Left kidney (tissue), 8 donors: ENCODE measurements at places on chromosomes 6 and 20. TPM values are rescaled to one million over a fixed set of nuclear protein-coding genes. Genes with fewer than 3 reads are reported as not detected.

Gene PTCRA
- polyA plus RNA-seq = not detected

Gene FAM162B
- polyA plus RNA-seq = 4.0 TPM

Gene PRND
- polyA plus RNA-seq = 3.0 TPM

Gene CLVS2
- polyA plus RNA-seq = 0.33 TPM

Gene DEF6
- 3.4 TPM for polyA plus RNA-seq

Gene MACROD2
- 17.2 TPM for polyA plus RNA-seq

Gene KCNK5
- polyA plus RNA-seq = 9.6 TPM

Gene ADGRF5
- 25.5 TPM for polyA plus RNA-seq

Gene JAG1
- 213 TPM for polyA plus RNA-seq

Gene SEC23B
- 63.3 TPM for polyA plus RNA-seq

Gene ADGRF1
- 52.7 TPM for polyA plus RNA-seq

Gene PSMB9
- polyA plus RNA-seq = 4.2 TPM

GRCh38 chr6:116963972-116964371 is 86.9 kb downstream of the RFX6 start:
- DNase-seq = no peak

- peak; percentile 35 for DNase-seq
These were observed 936 bp downstream of the ZDHHC14 start for GRCh38 chr6:157381631-157382621.

DNA sequence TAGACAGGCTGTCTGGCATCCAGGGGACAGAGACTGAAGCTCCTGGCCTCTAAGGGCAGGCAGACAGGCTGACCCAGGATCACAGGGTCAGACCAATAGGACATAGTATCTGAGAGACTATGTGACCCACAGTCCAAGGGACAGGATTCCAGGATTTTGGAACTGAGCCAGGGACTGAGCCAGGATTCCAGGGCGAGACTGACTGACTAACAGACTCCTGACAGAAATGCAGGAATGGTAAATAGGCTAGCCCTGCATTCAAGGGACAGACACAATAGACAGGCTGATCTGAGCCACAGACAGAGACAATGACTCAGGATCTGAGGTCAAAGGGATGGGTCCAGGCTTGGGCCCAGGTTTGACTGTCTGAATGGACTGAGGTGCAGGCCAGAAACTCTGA is 19.8 kb downstream of the XKR7 start:
- DNase-seq = no peak

- DNase-seq = no peak
These were observed 196.6 kb downstream of the LY86 start for GRCh38 chr6:6785163-6785521.

DNA sequence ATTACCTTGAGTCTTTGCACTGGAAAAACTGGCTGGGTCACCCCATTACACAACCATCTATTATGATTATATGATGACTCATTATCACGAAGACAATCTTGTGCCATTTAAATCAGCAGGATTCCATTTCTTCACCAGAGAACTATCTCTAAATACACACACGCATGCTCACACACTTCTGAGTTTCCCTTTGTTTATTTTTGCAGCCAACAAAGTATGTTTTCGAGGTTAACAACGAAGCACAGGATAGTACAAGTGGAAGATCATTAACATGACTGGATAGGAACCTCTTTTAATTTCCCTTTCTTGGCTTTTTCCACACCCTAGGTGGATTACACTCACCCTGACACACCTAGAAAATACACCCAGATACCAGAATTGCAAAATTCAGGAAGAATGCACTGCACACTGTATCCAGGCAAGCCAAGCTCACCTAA is 18.9 kb downstream of the PERP start:
- no peak for DNase-seq

- no peak for DNase-seq
These were observed 42.8 kb upstream of the PCMTD2 start for GRCh38 chr20:64212755-64213154.

DNA sequence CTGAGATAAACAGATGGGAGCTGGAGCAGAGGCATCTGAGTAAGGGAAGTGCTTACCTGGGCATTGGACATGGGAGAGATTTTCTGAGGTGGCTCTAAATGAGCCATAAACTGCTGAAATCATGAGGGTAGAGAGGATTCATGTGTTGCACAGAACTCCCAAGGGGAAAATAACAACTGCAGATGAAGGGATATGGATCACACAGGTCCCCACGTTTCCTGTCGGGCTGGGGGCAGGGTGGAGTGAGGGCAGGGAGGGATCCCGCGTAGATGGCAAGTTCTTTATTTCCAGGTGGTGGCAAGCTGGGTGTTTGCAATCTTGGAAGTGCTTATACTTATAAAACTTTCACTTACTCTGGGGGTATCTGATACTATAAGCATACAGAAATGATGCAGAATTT is 422.6 kb upstream of the FLRT3 start:
- DNase-seq = no peak

DNA sequence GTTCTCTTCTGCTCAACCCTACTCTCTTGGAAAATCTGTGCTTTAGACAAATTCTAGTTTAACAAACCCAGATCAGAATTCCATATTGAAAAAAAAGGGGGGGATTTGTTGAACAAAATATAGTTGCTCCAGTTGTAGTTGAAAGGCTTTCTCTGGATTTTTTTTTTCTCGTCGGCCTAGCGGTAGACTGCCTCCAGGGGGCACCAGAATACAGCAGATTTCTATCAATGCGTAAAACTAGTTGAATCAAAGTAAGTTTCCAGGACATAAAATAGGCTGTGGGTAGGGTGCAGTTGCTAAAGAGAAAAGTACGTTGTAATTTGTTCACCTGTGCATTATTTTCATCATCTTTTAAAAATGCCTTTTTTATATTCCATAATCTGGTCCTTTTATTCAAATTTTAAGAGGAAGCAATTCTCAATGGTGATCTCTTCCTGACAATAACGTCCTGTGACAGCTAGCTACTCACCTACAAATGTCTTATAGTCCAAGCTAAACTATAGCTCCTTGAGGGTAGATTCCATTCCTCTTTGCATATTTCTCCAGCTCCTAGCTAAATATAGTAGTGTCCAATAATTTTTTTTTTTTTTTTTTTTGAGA is 105.4 kb downstream of the PERP start:
- peak; percentile 53 for DNase-seq

GRCh38 chr6:83707829-83708545 is 914 bp downstream of the SNAP91 start:
- peak; percentile 6 for DNase-seq

GRCh38 chr20:38835792-38836191 is 30.3 kb downstream of the PPP1R16B start:
- no peak for DNase-seq

DNA sequence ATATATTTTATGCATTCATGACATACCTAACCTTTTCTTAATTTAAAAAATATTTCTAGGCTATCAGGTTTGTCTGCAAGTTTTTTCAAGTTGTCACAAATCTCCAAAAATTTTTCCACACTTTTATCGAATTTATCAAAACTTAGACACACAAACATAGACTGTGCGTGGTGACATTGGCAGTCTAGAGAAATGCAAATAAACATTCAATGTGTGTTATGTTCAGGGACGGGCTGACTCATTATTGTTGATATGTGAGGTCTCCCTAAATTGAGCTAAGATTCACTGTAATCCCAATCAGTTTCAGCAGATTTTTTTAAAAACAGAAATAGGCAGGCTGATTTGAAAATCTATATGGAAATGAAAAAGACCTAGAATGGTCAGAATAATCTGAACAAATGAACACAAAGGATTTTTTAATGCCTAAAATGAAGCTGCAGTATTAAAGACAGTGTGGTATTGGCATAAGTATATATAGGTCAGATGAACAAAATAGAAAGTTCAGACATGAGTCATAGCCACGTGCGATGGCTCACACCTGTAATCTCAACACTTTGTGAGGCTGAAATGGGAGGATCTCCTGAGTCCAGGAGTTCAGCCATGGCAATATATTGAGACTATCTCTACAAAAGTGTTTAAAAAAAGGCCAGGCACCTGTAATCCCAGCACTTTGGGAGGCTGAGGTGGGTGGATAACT is 19.2 kb downstream of the BLTP3A start:
- DNase-seq = no peak

DNA sequence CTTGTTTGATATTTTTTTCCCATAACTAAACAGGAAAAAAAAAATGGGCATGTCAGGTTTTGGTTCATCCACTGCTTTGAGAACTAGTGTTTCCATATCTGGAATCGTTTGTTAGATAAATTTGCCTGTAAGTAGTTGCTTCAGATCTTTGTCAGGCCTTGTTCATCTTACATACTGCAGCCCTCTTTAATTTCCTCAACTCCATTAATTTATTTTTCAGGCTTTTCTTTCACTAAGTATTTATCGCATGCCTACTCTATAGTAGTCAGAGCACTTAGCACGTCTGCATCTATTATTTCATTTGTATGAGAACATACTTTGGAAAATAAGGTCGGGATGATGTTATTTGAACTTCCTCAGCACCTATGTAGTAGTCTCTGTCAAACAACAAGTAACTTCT is 80.9 kb downstream of the CAP2 start:
- DNase-seq = no peak

DNA sequence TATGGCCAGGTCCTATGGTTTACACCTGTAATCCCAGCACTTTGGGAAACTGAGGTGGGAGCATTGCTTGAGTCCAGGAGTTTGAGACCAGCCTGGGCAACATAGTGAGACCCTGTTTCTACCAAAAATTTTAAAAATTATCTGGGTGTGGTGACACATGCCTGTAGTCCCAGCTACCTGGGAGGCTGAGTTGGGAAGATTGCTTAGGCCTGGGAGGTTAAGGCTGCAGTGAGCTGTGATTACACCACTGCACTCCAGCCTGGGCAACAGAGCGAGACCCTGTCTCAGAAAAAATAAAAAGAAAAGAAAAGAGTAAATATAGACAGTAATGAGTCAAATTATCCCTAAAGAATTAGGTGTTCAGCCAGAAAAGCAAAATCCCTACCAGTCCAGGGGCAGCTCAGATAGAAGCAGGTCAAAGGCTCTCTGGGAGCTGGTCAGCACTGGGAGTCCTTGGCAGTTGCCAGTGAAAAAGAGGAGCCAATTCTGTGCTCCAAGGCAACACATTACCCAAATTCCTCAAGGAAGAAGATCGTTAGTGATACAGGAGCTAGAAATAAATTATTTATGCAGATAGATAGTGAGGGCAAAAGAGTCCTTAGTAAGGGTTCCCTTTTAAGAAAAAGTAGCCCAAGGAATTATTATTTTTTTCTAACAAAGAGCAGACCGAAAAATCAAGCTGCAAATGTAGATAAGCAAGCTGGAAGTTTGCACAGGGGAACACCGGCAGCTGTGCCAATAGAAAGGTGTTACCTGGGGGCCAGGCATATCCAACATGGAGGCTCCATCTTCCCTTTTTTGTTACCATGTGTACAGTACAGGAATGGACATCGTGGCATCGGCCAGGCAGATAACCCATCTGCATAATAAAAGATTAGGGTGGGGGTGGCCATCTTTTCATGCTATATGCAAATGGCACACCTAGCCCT is 31.4 kb upstream of the SEC63 start:
- no peak for DNase-seq

- DNase-seq = no peak
These were observed 49.3 kb downstream of the RIN2 start for GRCh38 chr20:19807191-19807945.

DNA sequence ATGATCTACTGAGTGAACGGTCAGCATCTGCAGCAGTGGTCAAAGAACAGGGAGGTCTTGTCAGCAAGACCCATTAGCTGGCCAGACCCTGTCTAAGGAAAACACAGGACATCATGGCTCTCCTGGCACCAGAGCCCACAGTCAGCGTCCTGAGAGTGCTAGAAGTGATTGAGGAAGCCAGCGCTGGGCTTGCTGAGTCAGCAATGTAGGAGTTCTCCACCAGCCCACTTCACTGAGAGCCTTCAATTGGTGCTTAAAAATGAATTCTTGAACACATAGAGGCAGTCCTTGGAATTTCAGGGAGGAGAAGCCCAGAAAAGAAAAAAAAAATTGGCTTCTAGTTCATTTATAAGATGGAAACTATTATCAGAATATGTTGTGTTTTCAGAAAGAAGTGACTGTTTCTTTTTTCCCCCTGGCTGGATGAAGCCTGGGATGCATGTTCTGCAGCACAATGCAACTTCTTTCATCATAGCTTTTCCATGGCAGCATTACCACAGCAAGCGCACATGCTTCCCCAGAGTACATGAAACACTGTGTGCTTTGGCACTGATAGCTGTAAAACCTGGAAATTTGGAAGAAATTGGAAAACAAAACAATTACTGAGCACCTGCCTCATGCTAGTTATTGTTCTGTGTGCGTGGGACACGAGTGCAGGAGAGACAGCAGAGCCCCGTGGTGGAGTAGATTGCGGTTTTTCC is 899.9 kb downstream of the C6orf118 start:
- no peak for DNase-seq

GRCh38 chr6:113115196-113115595 is 741.9 kb upstream of the MARCKS start:
- DNase-seq = no peak

- DNase-seq = no peak
These were observed 7.3 kb downstream of the ECI2 start for GRCh38 chr6:4128072-4128471.

GRCh38 chr6:80250391-80250997 is 144.0 kb downstream of the BCKDHB start:
- DNase-seq = no peak

- no peak for DNase-seq
These were observed 10.8 kb downstream of the MOCS3 start for GRCh38 chr20:50969435-50969834.

- no peak for DNase-seq
These were observed 40.4 kb downstream of the GNAS start for GRCh38 chr20:58892932-58893224.

DNA sequence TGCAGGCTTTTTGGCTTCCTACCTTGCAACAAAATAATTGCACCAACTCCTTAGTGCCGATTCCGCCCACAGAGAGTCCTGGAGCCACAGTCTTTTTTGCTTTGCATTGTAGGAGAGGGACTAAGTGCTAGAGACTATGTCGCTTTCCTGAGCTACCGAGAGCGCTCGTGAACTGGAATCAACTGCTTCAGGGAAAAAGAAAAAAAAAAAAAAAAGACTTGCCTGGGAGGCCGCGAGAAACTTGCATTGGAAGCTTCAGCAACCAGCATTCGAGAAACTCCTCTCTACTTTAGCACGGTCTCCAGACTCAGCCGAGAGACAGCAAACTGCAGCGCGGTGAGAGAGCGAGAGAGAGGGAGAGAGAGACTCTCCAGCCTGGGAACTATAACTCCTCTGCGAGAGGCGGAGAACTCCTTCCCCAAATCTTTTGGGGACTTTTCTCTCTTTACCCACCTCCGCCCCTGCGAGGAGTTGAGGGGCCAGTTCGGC is 420 bp downstream of the SOX4 start:
- no peak for DNase-seq

- DNase-seq = no peak
These were observed 313.4 kb downstream of the CDH26 start for GRCh38 chr20:60271597-60271996.

DNA sequence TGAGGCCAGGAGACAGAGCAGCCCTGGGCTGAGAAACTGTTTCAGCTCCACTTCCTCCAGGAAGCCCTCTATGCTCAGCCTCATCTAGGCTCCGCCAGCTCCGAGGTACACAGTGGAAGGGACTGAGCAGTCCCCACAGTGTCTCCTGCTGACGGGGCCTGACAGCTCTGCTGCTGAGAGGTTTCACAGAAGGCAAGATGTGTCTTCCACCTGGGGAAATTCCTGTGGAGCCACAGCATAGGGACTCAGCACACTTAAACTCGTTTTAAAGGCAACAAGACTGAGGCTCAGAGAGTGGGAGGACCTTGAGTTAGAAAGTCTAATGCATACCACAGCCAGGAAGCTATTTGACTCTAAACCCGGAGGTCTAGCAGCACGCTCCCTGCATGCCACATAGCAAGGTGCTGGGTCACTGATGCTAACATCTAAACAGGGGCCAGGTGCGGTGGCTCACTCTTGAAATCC is 6.8 kb downstream of the ADA start:
- DNase-seq = no peak

- DNase-seq = no peak
These were observed 30.0 kb upstream of the UBR2 start for GRCh38 chr6:42533794-42534193.

- DNase-seq = no peak
These were observed 215.3 kb upstream of the KCNQ5 start for GRCh38 chr6:72406517-72406916.
